CD4-positive, alpha-beta memory T cell (primary cell): ENCODE measurements at places on chromosomes 1 and 21. TPM values are rescaled to one million over a fixed set of nuclear protein-coding genes. Genes with fewer than 3 reads are reported as not detected.
A peak's percentile ranks its signal among the peaks of the same experiment; 100 is the strongest.

C8A gene
- total RNA-seq, result not detected

RPL11 gene
- total RNA-seq, result 2,088 TPM

GJA8 gene
- total RNA-seq, result not detected

SDCCAG8 gene
- 35.7 TPM for total RNA-seq

CYP2J2 gene
- 0.20 TPM for total RNA-seq

RYR2 gene
- not detected for total RNA-seq

S100A2 gene
- not detected for total RNA-seq

AMY1B gene
- total RNA-seq, result not detected

- peaks cover 71% of the 10 kb centered on the region for H3K4me1 ChIP-seq
- peak; percentile 8 for DNase-seq
- H3K36me3 ChIP-seq, result no peaks in the 10 kb centered on the region
- no peak overlapping the region for H3K4me3 ChIP-seq
- no peaks in the 10 kb centered on the region for H3K27me3 ChIP-seq
Measured at GRCh38 chr1:12435639-12436344, 182.2 kb downstream of the DHRS3 start.

DNA sequence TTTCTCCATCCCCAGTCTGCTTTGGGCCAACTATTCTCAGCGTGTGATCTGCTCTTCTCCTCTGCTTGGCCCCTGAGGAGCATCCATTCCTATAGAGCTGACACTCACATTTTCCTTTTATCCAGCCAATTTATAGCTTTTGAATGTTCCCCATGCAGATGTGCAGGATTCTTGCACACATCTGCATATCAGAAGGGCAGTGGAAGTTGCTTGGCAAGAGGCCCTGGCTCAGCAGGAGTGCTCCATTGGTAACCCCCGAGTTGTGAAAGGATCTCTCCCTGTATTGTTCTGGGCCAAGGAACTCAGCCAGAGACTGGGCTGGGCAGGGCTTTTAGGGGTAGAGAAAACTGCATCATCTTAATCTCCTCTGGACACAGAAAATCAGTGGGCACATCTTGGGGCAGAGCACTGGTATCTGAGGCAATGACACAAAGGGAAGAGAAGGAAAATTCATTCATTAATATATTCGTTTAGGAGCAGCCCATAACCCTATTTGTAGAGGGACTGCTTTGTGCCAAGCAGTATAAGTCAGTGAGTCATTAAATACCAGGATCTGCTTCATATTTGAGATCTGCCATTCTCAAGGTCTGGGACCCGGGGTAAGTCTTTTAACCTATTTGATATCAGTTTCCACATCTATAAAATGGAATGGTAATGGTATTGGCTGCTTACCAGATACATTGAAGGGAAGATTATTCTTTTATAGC lies 31.0 kb upstream of the BEND5 start:
- H3K36me3 ChIP-seq, result no peaks in the 10 kb centered on the region
- no peak overlapping the region for H3K27ac ChIP-seq
- no peak overlapping the region for H3K4me3 ChIP-seq
- H3K4me1 ChIP-seq, result no peaks in the 10 kb centered on the region

DNA sequence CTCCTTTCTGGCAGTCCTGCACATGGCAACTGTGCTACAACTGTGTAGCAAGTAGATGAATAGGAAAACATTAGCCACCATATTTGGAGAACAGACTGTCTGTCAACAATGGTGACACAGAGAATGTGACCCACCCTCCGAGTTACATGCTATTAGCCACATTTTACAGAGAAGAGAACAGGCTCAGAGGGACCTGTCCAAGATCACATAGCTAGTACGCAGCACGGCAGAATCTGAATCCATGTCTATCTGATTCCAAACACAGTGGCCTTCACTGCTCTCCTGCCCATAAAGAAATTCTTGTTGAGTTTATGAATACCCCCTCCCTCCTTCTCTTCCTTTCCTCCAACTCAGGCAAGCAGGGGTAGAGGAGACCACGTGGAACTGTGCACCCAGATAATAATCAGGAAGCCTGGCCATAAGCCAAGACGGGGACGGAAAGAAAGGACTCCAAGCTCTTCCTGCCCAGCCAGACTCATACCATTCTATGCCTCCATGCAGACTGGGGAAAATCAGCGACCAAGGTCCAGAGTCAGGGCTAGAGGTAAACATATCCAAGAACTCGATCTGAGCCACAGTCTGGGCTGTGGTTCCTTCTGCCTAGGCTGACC lies 78.8 kb downstream of the TRABD2B start:
- no peak overlapping the region for H3K27ac ChIP-seq
- H3K36me3 ChIP-seq, result no peaks in the 10 kb centered on the region
- no peak overlapping the region for H3K4me3 ChIP-seq
- no peaks in the 10 kb centered on the region for H3K4me1 ChIP-seq

GRCh38 chr1:17196496-17197185 lies 8.3 kb upstream of the PADI1 start:
- H3K4me1 ChIP-seq, result peaks cover 9% of the 10 kb centered on the region
- no peaks in the 10 kb centered on the region for H3K27me3 ChIP-seq
- DNase-seq, result no peak
- H3K27ac ChIP-seq, result no peak overlapping the region
- H3K36me3 ChIP-seq, result no peaks in the 10 kb centered on the region

DNA sequence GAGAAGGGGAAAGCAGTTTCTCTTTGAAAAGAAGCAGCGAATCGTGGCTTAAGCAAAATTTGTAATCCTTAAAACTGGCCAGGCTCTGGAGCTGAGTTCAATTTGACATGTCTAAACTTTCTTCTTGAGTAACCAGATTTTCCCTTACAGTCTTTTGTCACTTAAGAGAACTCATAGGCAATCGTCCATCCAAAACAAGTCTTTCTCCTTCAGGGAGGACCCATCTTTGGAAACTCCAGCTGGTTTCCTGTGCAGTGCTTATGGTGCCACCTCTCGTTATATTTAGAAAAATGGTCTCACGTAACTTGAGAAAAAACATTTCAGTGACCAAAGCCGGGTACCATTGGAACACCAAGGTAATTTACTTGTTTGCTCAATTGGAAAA lies 1.8 kb upstream of the PTTG1IP start:
- H3K4me3 ChIP-seq, result peak overlapping the region; percentile 37
- no peaks in the 10 kb centered on the region for H3K36me3 ChIP-seq
- H3K27ac ChIP-seq, result peak overlapping the region; percentile 76

GRCh38 chr1:93768380-93768863 lies 86.8 kb upstream of the BCAR3 start:
- DNase-seq, result no peak
- no peak overlapping the region for H3K4me3 ChIP-seq
- H3K27me3 ChIP-seq, result no peaks in the 10 kb centered on the region
- H3K4me1 ChIP-seq, result no peaks in the 10 kb centered on the region
- no peaks in the 10 kb centered on the region for H3K36me3 ChIP-seq
- no peak overlapping the region for H3K27ac ChIP-seq

DNA sequence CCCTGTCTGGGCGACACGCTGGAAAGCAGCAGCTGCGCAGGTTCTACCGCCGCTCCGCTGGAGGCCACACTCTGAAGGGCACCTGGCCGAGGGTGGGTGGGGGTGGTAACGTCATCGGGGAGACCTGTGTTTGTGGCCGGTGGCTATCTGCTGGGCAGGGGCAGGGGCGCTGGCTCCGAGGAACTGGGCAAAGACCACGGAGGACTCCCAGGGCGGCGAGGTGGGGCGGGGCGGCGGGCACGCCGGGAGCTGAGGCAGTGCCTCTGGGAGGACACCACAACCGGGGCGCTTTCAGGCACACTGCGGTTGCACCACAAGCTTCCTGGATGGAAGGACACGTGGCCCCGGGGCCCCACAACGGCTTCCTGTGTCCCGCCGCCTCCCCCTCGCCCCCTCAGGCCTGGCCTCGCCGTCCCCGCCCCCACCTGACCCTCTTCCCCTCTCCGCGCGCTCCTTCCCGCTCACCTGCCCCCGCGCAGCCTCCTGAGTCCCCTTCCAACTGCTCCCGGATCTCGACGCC lies 3.3 kb upstream of the DENND2D start:
- peak overlapping the region; percentile 84 for H3K27ac ChIP-seq
- no peaks in the 10 kb centered on the region for H3K27me3 ChIP-seq
- peak; percentile 86 for DNase-seq
- H3K4me1 ChIP-seq, result peaks cover 45% of the 10 kb centered on the region
- no peaks in the 10 kb centered on the region for H3K36me3 ChIP-seq

DNA sequence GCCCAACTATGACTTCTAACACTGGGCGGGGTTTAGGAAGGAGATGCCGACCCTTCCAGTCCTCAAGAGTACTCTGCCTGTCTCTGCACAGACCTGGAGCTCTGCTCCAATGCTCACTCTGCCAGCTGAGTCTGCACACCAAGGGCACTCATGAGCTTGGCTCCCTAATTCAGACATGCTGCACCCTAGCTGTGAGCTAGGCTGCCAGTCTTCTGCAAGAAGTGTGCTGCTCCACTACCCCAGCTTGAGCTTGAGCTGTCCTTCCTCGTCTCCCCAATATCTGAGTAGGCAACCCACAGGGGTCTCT lies 13.2 kb downstream of the TP53BP2 start:
- H3K4me3 ChIP-seq, result no peak overlapping the region
- H3K4me1 ChIP-seq, result peaks cover 69% of the 10 kb centered on the region
- no peaks in the 10 kb centered on the region for H3K27me3 ChIP-seq
- DNase-seq, result no peak
- H3K36me3 ChIP-seq, result no peaks in the 10 kb centered on the region

DNA sequence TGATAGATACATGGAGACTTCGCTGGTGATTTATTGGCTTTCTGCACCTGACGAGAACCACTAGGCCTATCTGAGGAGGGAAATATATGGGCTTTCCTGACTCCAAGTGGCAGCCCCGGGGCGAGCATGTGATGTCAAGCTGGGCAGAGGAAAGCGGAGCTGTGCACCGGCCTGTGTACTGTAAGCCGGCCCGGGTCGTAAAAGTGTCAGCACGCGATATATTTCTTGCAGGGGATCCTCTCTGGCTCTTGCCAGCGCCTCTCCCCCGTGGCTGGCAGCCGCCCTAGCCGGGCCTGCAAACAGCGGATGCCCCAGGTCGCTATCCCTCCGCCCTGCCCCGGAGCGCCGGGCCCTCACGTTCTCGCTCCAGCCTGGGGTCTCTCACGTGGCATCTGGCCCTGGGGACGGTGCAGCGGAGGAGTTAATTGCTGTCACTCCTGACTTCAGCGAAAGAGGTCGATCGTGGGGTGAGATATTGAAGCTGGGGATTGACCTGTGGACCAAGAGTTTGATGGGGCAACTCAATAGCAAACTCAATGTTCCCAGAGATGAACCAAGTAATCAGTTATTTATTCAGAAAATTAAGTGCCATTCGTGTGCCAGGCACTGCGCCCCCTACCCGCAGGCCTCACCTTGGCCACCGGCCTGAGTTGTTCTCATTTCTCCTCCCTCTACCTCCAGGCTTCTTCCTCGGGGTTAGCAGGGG lies 41.0 kb upstream of the HAO2 start:
- no peak overlapping the region for H3K27ac ChIP-seq
- H3K4me1 ChIP-seq, result peaks cover 5% of the 10 kb centered on the region
- no peak overlapping the region for H3K4me3 ChIP-seq
- DNase-seq, result peak; percentile 21
- H3K27me3 ChIP-seq, result no peaks in the 10 kb centered on the region

DNA sequence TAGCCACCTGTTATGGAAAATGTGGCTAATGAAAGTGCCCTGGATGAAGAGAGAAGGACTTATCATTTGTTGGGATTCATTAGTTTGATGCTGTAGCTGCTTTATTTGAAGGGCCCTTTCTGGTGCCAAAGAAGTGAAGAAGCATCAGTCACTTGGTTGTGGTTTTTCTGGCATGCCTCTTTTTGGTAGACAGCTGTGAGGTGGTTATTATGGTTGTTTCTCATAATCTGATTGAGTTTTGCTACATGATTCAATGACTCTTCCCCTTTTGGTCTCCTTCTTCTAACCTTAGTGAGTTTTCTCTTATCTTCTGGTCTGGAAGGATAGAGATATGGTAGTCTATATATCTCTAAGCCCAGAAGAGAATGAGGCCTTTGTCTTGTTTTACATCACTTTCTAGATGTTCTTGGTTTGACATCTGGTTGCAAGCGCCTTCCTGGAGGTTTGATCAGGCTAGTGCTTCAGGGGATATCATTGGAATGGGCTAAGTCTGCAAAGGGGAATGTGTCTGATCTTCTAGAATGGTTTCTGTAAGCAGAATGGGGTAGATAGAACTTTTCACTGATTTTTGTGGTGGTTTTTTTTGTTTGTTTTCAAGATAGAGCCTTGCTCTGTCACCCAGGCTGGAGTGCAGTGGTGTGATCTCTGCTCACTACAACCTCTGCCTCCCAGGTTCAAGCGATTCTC lies 26.0 kb downstream of the ARID1A start:
- H3K27me3 ChIP-seq, result no peaks in the 10 kb centered on the region
- H3K4me1 ChIP-seq, result peaks cover 96% of the 10 kb centered on the region
- no peak overlapping the region for H3K27ac ChIP-seq
- peak; percentile 53 for DNase-seq

DNA sequence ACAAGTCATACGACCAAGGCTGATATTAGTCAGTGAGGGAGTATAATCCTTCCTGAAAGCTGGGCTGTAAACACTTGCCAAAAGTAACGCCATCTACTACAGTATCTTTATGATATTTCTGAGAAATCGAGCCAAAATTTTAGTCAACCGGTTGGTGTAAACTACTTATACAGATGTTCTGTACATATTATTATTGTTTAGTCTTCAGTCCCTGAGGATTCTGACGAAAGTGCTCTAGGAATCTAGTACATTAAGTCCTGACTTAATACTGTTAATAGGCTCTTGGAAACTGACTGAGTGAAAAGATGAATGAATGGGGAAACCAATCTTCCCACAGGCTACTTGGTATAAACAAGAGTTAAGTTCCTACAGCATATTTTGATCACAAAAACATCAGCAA lies 274.3 kb downstream of the USP25 start:
- no peaks in the 10 kb centered on the region for H3K36me3 ChIP-seq
- H3K4me1 ChIP-seq, result no peaks in the 10 kb centered on the region
- no peak overlapping the region for H3K4me3 ChIP-seq
- H3K27ac ChIP-seq, result no peak overlapping the region

- H3K27me3 ChIP-seq, result no peaks in the 10 kb centered on the region
- H3K36me3 ChIP-seq, result no peaks in the 10 kb centered on the region
- no peak overlapping the region for H3K4me3 ChIP-seq
- no peaks in the 10 kb centered on the region for H3K4me1 ChIP-seq
- DNase-seq, result no peak
Measured at GRCh38 chr21:37593015-37593414, 226.4 kb downstream of the DYRK1A start.

GRCh38 chr1:226717256-226717909 lies 21.7 kb downstream of the ITPKB start:
- no peak for DNase-seq
- peaks cover 91% of the 10 kb centered on the region for H3K4me1 ChIP-seq
- peak overlapping the region; percentile 11 for H3K27ac ChIP-seq
- peaks cover 22% of the 10 kb centered on the region for H3K36me3 ChIP-seq

- no peaks in the 10 kb centered on the region for H3K36me3 ChIP-seq
- no peaks in the 10 kb centered on the region for H3K4me1 ChIP-seq
- DNase-seq, result no peak
- peaks cover 4% of the 10 kb centered on the region for H3K27me3 ChIP-seq
- H3K4me3 ChIP-seq, result no peak overlapping the region
Measured at GRCh38 chr21:32253215-32253641, 25.6 kb downstream of the MIS18A start.

DNA sequence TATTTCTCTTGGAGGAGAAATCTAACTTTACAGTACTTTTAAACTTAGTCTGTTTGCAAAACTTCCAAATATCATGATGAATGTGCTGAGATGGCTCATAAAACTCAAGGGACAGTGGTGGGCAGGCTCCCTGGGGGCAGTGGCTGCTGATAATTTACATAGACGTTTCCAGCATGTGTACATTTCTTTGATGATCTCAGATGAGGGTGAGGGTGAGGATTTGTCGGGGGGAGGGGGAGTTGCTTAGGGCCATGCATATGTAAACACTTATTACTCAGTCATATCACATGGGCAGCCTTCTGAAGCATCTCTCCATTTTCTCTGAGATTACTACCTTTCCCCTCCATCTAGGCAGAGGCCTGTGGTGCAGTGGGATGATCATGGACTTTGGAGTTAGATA lies 152.9 kb upstream of the HMGB4 start:
- no peaks in the 10 kb centered on the region for H3K27me3 ChIP-seq
- no peak overlapping the region for H3K27ac ChIP-seq
- no peaks in the 10 kb centered on the region for H3K4me1 ChIP-seq
- no peak overlapping the region for H3K4me3 ChIP-seq
- no peaks in the 10 kb centered on the region for H3K36me3 ChIP-seq
